Fibroblast of skin of right biceps (primary cell): ENCODE measurements at places on chromosomes 2 and 18.
A peak's percentile ranks its signal among the peaks of the same experiment; 100 is the strongest.

DNA sequence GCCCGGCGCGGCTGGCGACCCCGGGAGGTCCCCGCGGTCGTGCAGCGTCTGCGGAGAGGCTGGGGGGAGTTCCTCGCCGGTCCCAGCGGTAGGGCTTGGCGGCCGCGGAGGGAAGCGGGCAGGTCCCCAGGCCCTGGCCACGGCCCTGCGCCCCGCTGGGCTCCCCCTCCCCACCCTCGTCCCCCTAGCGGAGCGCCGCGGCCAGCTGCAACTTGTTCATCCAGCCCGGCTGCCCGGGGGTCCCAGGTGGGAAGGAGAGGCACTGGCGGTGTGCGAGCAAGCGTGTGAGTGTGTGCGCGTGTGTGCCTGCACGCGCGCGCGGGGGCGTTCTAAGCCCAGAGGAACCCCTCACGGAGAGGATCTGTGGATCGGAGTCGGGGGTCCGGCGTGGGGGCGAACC lies 1.3 kb downstream of the PTPRM start:
- peak; percentile 50 for DNase-seq

DNA sequence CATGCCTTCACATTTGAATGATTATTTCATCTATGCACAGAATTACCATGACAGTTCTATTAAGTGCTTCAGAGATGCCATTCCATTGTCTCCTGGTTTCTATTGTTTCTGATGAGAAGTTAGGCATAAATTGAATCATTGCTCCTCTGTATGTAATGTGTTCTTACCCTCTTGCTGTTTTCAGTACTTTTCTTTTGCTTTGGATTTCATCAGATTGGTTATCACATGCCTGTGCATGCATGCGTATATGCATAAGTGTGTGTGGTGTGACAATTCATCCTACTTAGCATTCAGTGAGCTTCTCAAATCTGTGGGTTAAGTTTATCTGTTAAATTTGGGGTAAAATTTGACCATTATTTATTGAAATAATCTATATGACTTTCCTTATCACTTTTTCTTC lies 263.3 kb upstream of the RND3 start:
- DNase-seq = no peak

GRCh38 chr2:112253261-112253815 lies 1.5 kb downstream of the ZC3H8 start:
- DNase-seq = no peak

DNA sequence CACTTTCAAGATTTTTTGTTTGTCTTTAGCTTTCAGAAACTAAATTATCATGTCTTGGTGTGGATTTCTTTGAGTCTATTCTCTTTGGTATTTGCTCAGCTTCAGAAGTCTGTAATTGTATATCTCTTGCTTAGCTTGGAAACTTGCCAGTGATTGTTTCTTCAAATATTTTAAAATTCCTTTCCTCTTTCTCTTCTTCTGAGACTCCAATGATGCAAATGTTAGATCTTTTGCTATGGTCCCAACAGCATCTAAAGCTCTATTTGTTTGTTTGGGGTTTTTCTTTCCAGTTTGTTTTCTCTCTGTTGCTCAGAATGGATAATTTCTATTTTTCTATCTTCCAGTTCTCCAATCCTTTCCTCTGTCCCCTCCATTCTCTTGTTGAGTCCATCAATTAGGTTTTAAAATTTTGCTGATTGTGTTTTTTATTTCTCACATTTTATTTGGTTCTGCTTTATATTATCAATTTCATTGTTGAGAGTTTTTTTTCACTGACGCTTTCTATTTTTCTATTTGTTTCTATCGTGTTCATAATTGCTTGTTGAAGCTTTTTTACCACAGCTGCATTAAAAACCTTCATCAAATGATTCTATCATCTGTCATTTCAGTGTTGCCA lies 81.5 kb upstream of the DAPL1 start:
- no peak for DNase-seq

DNA sequence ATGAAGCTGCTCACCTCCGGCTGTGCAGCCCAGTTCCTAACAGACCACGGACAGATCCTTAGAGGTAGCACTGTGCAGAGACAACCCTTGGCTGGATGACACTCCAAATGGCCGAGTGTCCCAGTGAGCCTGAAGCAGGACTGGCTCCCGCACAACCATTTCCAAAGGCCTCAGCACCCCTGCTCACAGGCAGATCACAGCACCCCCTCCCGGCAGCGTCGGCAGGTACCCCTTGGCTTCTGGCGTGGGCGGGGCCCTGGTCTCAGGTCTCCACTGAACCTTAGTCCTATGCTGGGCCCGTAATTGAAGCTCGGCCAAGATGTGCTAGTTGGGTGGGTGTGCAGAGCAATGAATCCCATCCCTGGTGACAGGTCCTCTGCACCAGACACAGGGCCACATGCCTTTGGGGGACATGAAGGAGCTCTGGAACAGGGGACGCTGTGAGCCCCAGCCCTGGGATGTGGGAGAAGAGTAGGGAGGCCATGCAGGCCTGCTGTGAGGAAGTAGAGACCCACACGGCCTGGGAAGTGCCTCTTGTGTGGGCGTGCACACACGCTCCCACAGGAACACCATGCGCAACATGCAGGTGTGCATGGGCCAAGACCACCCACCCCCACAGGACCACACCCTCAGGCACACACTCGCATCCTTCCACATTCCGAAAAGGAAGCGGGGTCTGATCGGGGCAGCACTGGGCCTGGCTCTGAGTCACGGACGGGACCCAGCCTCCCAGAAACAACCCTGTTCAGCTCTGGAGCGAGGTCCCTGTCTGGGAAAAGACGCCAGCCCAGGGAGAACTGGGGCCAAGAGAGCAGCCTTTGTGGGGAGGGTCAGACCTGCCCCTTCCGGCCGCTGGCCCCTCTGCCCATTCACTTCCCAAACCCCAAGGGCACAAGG lies 2.8 kb downstream of the DUSP2 start:
- no peak for DNase-seq

DNA sequence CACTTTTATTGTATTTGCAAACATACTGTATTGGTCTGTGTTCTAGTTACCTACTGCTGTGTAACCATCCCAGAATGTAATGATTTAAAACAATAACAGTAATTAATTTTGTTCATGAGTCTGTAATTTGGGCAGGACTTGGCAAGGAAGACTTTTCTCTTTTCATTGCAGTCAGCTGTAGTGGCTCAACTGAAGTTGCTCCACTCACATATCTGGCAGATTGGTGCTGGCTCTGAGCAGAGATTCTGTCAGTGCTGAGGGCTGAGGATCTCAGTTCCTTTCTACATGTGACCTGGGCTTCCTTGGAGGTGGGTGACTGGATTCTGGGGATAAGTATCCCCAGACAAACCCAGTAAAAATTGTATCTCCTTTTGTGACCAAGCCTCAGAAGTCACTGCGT lies 26.6 kb downstream of the PTPN4 start:
- DNase-seq = no peak

DNA sequence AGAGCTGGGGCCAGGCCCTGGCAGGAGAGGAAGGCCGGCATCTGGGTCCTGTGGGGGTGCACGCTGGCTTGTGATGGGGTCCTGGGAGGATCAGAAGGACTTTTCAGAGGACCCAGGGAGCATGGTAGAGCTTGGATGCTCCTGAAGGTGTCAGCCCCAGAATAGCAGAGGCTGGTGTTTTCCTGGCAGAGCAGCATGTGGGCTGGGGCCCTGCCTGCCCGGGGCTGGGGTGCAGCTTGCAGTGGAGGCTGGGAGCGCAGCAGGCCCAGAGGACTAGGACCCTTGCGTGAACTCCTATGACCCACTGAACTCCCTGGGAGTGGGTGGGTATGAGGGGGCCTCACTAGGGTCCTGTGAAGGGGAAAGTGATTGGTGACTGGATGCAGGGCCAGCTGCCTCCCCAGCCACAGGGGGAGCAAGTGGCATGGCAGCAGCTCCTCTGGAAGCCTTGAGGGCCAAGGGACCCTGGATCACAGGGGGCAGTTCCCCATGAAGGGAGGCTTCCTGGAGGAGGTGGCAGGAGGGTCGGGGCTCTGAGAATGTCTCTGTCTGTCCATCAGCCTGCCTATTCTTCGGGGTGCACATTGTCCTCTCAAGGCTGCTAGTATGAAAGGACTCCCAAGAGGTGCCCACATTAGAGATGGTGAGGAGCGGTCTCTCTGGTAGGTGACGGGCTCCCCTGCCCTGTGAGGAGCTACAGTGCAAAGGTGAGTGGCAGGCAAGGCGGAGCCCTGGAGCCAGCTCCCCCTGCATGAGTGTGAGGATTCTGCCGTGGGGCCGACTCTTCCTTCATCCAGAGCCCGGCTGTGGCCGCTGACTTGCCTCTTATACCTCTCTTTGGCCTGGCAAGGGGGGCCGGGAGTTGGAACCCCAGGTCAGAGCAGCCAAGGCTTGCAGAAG lies 249.0 kb downstream of the DYSF start:
- DNase-seq = no peak

DNA sequence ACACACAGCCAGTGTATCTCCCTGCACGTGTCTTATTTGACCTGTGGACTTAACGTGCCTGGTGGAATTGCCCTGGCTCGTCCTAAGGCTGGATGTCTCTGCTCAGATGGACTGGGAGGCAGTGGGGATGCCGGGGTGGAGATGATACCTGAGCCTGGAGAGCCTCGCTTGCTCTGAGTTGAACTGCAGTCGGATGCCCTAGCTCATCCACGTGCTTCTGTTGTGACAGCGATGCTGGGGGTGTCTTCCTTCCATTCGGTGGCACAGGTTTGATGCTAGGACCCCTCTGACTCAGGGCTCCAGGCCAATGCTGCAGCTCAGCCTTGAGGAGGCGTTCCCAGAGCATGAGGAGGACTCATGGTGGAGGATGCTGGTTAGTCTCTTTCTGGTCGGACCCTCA lies 117.6 kb downstream of the SH3RF3 start:
- no peak for DNase-seq

- DNase-seq = no peak
These were observed 216.4 kb downstream of the LPIN1 start for GRCh38 chr2:11962707-11963328.

DNA sequence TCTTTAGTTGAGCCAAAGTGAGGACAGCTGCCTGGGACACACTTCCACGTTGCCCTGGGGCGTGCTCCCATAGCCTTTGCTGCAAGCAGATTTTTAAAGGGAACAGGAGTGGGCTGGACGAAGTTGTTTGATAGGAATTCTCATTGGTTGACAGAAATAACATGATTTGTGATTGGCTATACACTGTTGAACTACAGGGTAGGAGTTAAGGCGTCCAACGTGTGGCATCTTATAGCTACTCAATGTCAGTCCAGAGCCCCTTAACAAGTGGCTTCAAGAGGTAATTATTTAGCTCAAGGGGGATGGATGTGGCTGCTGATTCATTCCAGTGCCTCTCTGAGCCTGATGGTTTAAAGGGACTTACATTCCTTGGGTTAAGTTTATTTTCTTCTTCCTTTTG lies 65.5 kb downstream of the ACAA2 start:
- peak; percentile 57 for DNase-seq

DNA sequence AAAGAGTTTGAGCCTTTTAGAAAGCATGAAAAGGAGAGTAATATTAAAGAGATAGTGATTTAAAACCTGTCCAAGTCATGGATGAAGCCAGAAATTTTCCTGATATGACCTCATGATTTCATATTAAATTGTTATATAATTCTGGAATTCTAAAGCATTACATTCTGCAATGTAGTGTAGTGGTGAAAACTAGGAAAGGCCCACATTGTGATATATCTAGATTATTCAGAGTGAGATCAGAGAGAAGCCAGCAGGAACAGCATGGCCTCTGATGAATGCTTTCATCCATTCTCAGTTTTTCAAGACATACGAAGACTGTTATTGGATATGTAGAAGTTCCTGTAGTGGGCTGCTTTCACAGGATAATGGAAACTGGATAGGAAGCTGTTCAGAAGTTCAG lies 98.8 kb downstream of the LCLAT1 start:
- DNase-seq = no peak

DNA sequence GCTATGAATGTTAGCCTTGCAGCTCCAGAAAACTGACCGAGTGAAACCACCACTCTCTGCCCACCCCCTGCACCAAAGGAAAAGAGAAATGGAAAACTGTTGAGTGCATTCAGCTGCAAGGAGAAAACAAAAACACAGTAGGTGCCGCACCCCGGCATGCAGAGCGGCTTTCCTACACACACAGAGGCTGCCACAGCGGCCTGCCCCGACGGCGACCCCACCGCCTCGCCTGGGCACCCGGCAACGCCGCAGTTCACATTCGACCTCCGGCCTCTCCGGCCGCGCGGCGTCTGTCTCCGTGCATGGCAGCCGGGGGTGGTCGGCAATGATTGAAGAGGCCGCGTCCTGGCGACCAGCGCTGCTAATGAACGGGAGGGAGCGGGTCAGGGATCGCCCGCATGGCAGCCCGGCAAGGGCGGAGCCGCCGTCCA lies 417.1 kb upstream of the SALL3 start:
- DNase-seq = no peak

DNA sequence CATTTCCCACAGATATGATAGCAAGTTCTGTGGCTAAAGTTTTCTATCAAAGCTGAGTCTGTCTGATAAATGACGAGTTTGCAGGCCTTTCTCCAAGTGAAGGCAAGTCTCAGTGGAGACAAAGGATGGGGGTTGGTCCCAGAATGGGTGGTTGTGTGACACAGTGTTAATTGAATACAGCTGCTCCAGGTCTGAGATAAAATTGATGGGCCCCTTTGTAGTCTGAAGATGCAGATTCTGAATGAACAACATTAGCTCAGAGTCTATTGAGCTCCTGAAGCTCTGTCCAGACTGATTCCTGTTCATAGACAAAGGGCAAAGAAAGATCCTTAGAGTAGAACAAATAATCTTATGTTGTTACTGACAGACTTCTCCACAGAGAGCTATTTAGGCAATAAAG lies 296.9 kb upstream of the CYRIA start:
- DNase-seq = peak; percentile 52

DNA sequence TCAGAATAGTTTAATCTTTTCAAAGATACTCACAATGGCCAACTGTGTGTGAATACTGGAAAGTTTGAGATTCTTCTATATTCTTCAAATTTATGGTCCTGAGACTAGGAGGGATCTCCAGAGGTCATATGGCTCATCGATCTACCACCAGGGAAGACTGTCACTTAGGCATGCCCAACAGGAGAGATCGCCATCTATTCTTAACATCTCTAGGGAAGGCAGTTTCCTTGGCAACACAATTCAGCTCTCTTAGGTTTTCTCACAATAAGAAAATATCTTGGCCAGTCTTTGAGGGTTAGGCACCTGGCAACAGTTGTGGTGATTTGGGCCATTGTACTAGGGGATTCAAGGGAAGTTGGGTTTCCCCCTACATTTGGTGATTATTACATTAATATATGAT lies 107.2 kb downstream of the GALNT3 start:
- no peak for DNase-seq

DNA sequence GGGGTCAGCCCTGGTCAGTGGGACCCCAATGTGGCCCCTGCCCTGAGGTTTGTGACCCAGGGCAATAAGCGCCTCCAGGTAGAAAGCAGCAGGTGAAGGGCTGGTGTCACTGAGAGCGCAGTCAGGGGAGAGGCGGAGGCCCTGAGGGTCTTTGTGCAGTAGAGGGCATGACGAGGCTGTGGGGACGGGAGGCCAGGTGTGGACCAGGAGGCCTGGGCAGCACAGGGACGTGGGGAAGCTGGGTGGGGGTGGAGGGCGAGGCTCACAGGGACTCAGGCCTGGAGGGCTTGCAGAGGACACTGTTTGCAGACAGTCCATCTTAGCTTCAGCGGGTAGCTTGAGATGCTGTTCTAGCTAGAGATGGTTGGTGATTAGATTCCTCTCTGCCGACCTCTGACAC lies 32.0 kb downstream of the TRAF3IP1 start:
- no peak for DNase-seq
